ENCODE measurements at places on chromosomes 2 and 18.

- no peak for DNase-seq
Observed at GRCh38 chr2:147808520-147808919, 36.3 kb upstream of the ACVR2A start.

DNA sequence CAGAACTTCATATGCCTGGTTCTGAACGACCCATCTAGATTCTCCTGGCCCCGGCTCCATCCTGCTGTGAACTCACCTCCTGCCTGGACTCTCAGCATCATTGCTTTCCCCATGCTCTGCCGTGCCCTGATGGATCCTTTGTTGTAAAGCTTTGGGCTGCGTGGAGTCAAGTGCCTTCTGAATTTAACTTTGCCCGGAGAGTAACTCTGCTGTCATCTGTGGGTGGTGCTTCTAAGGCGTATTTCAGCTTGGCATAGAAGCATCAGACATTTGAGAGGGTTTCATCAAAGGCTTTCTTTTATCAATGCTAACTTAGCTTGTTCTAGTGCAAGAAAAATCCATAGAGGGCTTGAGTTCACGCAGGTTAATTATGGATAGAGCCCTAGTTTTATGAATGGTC, 8.1 kb upstream of the GREB1 start:
- no peak for DNase-seq

DNA sequence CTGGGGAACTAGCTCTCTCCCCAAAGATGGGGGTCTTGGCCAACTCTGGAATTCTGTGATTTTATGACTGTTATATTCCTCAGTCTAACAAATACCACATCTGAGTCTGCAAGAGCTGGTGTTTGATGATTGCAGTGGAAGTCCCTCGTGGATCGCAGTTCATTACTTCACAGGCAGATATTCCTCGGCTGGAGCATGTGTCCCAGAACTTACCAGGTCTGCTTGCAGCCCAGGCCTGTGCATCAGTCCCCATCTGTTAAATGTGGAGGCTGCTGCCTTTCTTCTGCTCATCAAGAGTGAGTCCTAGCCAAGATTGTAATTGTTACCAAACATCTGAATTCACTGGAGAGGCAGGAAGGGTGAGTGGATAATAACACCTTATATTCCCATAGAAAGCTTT, 55.5 kb downstream of the PRKCE start:
- no peak for DNase-seq

- no peak for DNase-seq
Observed at GRCh38 chr2:7513834-7514233, 596.6 kb downstream of the RNF144A start.

GRCh38 chr2:43743706-43744105, 30.1 kb upstream of the DYNC2LI1 start:
- no peak for DNase-seq

DNA sequence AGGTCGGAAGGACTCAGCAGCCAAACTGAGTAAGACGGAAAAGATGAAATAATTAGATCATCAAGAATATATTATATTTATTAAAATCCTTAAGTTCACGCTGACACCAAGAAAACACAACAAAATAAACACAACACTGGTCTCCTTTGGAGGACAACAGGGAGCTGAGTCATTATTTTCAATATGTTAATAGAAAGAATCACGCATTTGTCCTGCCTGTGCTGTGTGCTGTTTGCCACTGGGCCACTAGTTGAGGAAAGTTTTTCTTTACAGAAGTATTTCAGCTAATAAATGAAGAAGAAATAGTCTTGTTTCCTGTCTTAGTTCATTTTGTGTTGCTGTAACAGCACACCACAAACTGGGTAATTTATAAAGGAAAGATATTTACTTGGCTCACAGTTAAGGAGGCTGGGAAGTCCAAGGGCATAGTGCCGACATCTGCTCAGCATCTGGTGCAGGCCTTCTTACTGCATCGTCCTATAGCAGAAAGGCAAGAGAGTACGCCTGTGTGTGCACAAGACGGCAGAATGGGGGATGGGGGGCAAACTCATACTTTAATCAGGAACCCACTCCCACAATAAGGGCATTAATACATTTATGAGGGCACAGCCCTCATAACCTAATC, 88.0 kb downstream of the TCF7L1 start:
- DNase-seq = no peak

GRCh38 chr2:196718419-196719109, 79.0 kb downstream of the CCDC150 start:
- no peak for DNase-seq

DNA sequence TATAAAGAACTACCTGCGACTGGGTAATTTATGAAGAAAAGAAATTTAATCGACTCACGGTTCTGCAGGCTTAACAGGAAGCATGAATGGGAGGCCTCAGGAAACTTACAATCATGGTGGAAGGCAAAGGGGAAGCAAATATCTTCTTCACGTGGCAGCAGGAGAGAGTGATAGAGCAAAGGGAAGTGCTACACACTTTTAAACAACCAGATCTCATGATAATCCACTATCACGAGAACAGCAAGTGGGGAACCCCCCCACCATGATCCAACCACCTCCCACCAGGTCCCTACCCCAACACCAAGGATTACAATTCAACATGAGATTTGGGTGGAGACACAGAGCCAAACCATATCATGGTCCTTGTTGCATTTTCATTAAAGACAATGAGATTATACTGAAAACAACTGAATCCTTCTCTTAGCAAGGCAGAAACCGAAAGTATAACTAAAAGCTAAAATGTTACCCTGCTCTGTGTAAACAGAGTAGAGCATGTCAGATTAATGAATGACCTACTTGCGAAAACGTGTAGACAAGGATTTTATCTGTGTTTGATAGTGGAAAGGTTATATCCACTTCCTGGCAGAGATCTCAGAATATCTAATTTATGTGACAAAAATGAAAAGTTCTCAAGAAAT, 60.1 kb upstream of the RBBP8 start:
- no peak for DNase-seq

GRCh38 chr18:70414315-70414900, 125.6 kb downstream of the SOCS6 start:
- DNase-seq = no peak

GRCh38 chr2:15773204-15773603, 167.1 kb upstream of the MYCN start:
- DNase-seq = no peak

GRCh38 chr18:28735731-28736130, 558.8 kb upstream of the CDH2 start:
- no peak for DNase-seq

DNA sequence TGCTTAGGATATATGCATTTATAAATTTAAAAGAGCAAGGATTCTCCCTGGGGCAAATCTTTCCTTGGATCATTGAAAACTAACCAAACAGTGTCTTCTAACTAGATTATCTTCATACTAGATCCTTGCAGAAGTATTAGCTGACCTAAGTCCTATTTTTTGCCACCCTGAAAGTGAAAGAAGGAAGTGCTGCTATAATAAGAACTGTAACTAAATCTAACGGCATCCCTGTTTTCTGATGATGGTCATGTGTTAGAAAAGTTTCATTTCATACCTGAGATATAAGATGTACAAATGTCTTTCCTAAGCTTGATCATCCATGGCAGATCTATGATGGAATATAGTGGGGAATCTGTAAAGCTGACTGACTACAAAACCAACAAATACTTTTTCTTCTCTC, 102.7 kb downstream of the MAP2 start:
- DNase-seq = no peak

GRCh38 chr2:234548695-234549420, 52.0 kb upstream of the ARL4C start:
- no peak for DNase-seq

- DNase-seq = no peak
Observed at GRCh38 chr18:75854174-75854573, 426.7 kb upstream of the SMIM21 start.

GRCh38 chr2:55842046-55842445, 81.5 kb downstream of the EFEMP1 start:
- no peak for DNase-seq

DNA sequence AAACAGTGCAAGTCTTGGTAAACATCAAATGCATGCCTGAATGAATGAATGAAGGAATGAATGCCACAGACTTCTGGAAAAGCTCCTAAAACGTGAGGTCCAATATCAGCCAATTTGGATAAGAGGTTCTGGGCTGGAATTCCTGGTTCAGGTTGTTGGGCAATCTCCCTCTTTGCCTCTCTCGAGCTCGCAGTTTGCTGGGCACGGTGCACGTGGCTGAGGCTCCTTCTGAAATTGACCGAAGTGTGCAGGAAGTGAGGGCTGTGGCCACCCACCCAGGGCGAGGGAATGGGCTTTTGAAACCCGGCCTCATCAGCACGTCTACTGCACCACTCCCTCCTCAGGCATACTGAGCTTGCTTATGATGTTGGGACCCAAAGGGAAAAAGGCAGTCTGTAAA, 288.8 kb upstream of the HS6ST1 start:
- DNase-seq = no peak

GRCh38 chr2:26710145-26710544, 17.6 kb downstream of the KCNK3 start:
- no peak for DNase-seq

DNA sequence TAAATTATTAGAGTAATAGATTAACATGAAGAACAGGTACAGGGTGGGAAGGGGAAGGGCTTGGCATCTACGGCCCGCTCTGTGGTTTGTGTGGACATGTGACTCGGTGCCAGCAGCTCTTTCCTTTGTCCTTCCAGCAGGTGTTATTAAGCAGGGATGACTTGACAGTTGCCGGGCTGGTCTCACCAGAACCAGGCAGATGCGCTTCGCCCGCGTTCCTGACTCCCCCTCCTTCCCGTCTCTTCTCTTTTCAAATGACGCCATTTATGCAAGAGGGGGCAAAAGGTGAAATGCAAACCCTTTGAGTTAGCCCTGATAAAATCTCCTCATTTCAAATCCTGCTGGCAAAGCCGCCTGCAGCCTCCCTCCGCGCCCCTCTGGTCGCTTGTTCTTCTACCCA, 38.9 kb upstream of the MGAT4A start:
- DNase-seq = no peak

- DNase-seq = no peak
Observed at GRCh38 chr18:22525883-22526282, 108.2 kb upstream of the CTAGE1 start.

DNA sequence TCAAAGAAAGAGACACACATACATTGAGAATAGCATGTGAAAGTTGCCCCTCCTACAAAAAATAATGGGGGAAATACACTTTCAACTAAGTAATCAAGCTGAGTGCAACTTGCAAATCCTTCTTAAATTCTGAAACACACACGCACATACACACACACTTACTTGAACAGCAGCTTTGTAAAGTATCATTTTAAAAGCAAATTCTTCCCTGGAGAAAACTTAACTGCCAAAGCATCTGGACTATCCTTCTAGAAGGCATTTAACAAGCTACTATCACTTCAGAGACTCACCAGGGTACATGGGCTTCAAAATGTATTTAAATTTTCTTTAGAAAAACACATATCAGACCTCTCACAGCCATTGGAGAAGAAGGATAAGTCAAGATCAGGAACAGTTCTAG, 15.3 kb downstream of the GAREM1 start:
- no peak for DNase-seq

DNA sequence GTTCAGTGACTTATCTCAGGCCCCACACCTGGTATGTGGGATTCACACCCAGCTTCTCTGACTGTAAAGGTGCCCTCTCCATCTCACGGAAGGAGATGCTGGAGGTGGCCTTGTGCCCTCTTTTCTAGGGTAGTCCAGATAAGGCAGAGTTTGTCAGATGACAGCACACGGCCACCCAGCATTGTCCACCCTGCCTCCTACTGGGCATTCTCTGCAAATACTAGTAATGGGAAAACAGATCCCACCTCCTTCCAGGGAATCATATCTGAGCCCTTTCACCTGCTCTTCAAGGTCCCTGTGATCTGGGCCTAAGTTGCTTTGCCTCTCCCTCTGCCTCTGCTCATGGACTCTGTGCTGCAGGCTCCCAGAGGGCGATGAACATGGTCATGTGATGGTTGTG, 214.7 kb downstream of the CLIP4 start:
- no peak for DNase-seq

- DNase-seq = no peak
Observed at GRCh38 chr2:127651971-127652550, 6.1 kb downstream of the GPR17 start.

DNA sequence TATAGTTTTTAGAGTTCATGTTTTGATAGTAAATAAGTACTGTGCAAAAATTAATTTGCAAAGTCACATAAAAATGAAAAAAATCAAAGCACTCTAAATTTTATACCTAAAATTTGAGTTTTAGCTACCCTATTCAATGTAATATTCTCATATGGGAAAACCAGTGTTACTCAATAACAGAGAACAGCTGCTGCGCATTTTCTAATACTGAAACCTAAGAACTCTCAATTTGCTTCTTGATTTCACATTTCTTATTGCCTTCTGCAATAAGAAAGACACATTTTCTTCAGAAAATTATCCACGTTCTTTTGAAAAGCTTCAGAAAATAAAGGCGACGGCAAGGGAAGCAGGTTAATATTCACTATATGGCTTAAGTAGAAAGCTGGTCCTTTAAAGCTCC, 199.1 kb upstream of the CCDC150 start:
- no peak for DNase-seq

DNA sequence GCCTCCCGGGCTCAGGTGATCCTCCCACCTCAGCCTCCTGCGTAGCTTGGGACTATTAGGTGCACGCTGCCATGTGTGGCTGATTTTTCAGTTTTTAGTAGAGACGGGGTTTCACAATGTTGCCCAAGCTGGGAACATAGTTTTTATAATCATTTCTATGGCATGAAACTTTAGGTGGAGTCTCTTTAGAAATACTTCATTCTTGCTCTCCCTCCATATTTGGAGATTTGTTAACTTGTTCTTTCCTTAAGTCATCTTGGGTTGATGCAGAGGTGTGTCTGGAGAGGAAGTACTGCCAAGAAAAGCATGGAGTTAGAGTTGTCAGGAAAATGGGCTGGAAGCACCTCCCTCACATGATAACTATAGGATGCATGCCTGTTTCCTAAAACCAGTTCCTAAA, 17.4 kb downstream of the ZNF532 start:
- no peak for DNase-seq

DNA sequence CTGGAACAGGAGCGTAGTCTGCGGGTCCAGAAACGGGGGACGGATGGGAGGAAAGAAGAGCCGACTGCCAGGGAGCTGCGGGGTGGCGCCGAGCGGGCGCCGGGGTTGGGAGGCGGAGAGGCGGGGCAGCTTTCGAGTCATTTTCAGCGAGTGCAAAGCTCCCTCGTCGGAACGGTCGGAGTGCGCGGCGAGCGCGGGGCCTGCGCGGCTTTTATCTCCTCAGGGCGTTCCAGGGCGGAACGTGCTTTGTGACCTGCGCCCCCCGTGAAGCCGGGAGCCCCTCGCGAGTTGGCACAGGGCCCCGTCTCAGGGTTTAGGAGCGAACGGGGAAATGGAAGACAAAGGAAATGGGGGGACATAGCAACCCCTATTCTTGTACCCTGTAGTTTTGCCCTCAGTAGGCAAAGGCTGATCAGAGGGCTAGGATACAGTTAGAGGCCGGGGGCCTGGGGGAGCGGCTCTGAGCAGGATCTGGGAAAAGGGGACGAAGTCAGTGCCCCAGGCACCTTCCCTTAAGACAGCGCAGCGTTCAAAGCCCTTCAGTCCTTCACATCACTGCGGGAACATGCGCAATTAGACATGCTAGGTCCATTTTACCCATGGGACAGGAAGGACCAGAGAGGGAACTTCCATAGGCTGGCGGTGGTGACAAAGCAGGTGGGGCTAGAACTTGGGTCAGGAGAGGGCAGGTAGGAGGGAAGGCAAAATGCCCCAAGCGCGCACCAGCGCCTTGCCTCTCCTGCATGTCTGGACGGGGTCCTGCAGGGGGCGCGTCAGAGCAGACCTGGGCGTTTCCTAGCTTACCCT, 60.1 kb upstream of the IL1RL1 start:
- no peak for DNase-seq
